Spinal cord (tissue), 10 donors: ENCODE measurements at places on chromosomes 1 and 21. TPM values are rescaled to one million over a fixed set of nuclear protein-coding genes. Genes with fewer than 3 reads are reported as not detected.

DNA sequence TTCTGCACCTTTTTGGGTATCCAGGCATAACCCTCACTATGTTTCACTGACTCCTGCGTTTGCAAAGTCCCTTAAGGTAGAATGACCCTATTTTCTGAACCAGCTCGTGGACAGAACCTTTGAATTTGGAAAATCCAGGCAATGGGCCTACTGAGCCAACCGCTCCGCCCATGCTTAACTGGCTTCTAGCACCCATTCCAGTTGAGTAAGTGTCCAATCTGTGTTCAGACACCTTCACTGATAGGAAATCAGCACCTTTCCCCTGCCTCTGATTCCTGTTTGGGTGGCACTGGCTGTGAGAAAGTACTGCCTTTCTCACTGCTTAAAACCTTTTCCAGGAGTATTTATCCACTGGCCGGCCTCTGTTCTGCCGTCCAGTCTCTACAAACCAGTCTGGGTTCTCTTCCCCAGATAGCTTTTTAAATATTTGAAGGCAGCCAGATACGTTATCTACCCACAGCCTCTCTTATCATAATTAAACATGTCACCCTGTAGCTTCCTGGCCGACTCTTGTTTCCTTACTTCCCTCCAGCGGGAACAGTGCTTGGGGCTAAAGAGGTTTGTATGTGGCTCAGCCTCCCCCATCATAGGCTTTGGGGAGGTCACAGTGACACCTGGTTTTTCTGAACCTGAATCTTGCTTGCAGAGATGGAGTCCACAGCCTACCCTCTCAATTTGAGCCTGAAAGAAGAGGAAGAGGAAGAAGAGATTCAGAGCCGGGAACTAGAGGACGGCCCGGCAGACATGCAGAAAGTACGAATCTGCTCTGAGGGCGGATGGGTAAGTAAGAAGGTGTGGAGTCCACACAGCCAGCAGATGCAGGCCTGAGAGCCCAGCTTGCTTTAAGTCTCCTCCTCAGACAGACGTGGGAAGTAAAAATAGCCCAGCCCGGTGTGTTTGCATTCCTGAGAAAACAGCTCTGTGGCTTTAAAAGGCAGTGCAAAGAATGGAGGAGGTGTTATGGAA is 1.3 kb downstream of the POGK start:
- H3K27ac ChIP-seq, result no peak overlapping the region
- DNase-seq, result no peak
- H3K27me3 ChIP-seq, result no peaks in the 10 kb centered on the region

DNA sequence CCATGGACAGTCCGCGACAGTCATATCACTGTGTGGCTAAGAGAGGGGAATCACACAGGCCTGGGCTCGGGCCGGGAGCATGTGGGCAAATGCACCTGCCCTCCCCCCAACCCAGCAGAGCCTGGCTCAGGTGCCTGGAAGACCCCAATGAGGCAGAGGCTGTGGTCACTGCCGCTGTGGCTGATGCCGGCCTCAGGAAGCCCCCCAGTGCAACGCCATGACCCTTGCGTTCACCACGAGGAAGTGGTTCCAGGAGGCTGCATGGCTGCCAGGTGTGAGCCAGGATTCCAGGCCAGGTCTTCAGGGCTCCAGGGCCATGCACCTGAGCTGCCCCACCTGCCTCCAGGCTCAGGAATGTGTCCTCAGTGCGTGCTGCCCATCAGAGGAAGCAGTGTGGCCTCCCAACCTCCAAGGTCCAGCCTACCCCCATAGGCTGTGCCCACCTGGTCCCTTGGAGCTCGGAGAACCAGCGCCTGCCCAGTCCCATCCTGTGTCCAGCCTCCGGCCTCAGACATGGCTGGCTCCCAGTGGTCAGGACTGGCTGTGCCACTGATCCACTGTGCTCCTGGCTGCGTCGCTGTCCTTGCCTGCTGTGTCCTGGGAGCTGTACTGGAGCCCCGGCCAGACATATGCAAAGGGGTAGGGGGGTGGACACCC is 8.0 kb downstream of the ARHGEF16 start:
- DNase-seq, result no peak
- H3K27ac ChIP-seq, result no peak overlapping the region
- H3K36me3 ChIP-seq, result no peaks in the 10 kb centered on the region
- peaks cover 35% of the 10 kb centered on the region for H3K4me1 ChIP-seq
- H3K27me3 ChIP-seq, result no peaks in the 10 kb centered on the region
- H3K4me3 ChIP-seq, result no peak overlapping the region

Gene TEX38
- total RNA-seq, result not detected

Gene DARS2
- 17.1 TPM for total RNA-seq

Gene ALG6
- 41.4 TPM for total RNA-seq
